T-helper 2 cell treated with Interferon-gamma antibody and Interleukin-4, amounts not matched to agents 5 μg/mL and 100 μg/mL, for 36 hours (primary cell): ENCODE measurements at places on chromosomes 3 and 15.
A peak's percentile ranks its signal among the peaks of the same experiment; 100 is the strongest.

- no peak for DNase-seq
Observed at GRCh38 chr15:99503411-99503810, 62.4 kb upstream of the MEF2A start.

DNA sequence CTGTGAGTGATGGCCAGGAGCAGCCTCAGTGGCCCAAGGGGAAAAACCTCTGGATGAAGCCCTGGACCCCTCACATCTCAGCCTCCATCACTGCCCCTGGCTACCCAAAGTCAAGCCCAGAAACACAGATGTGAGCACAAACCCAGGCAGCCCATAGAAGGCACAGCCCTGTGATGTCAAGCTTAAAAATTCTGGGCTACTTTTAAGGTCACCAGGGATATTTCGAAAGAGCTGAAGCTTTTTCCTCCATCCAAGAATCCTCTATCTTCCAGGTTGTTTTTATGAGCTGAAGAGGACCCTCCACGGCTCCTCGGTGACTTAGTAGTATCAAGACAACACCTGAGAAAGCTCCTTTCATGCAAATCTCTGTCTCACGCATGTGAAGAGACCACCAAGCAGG, 11.5 kb downstream of the LIPC start:
- no peak for DNase-seq

DNA sequence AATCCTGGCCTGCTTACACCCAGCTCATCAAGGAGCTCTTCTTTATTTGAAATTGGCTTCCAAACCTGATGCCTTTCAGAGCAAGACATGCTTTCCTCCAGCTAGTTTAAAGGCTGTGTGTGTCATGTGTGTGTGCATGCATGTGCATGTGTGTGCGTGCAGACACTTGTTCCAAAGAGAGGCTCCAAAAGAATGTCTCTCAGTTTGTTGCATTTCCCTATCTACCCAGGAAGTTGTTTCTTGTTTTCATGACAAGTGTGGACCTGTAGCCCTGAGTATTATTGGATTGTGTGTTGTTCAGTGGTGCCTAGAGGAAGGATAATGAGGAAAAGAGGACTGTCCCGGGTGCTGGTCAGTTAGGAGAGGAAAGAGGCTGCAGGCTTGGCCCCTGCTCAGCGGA, 240.0 kb downstream of the THSD4 start:
- no peak for DNase-seq

GRCh38 chr3:48561045-48561736, 2.4 kb downstream of the UCN2 start:
- DNase-seq, result no peak

GRCh38 chr3:144852999-144853398, 881.4 kb downstream of the DIPK2A start:
- no peak for DNase-seq

DNA sequence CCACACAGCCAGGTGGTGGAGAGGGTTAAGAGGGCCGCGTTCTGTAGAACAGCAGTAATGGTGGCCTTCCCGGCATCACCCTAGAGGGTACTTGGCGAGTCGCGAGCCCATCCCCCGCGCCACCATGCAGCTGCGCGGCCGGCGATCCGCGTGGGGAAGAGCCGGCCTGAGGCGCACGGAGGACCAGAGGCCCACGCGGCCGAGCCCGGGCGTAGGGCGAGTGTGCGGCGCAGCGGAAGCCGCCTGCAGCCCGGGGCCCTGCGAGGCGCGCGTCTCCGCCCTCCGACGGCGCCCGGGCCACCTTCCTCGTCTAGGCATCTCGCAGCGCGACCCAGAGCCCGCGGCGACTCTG, 423 bp downstream of the TKT start:
- DNase-seq, result peak; percentile 42

- DNase-seq, result no peak
Observed at GRCh38 chr3:172210355-172210754, 171.0 kb downstream of the FNDC3B start.

GRCh38 chr3:161386991-161387770, 15.9 kb upstream of the SPTSSB start:
- no peak for DNase-seq

DNA sequence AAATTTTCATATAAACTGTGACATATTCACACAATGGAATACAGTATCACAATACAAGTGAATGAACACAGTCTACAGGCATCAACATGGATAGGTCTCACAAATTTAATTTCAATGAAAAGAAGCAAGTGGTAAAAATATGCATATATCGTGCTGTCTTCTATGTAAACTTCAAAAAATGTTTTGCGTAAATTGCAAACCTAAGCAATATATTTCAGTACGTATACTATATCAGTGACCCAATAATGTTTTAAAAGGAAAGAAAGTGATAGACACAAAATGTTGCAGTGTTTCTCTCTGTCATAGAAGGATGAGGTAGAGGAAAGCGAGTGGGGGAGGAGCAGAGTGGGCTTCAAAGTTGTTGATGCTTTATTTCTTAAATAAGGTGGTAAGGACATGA, 468.4 kb upstream of the CNTN3 start:
- DNase-seq, result no peak
